CD4-positive, alpha-beta T cell treated with Interleukin-4 for 4 hours (primary cell): ENCODE measurements at places on chromosomes 11 and 22.

DNA sequence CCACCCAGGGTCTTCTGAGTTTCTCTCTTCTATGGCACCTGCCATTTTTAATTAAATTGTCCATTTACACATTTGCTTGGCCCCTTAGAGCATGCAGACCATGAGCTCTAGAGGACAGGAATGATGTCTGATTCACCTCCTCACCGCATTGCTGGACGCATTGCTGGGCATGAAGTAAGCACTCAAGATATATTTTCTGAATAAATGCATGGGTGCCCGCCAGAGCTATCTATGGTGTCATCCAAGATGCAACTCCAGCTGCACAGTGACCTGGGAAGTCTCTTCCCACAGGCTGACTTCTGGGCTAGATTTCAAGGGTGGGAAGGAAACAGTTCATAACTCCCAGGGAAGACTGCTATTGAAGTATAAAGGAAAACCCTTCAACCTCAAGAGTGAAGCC, 66.6 kb upstream of the ASPHD2 start:
- DNase-seq: no peak

GRCh38 chr11:13674799-13675509, 6.5 kb downstream of the FAR1 start:
- DNase-seq: no peak

- no peak for DNase-seq
These were observed 85.0 kb downstream of the LARGE1 start for GRCh38 chr22:33835265-33835664.

GRCh38 chr11:122187373-122188165, 71.6 kb upstream of the BLID start:
- DNase-seq: no peak

- no peak for DNase-seq
These were observed 9.7 kb upstream of the CCKBR start for GRCh38 chr11:6249770-6250555.

DNA sequence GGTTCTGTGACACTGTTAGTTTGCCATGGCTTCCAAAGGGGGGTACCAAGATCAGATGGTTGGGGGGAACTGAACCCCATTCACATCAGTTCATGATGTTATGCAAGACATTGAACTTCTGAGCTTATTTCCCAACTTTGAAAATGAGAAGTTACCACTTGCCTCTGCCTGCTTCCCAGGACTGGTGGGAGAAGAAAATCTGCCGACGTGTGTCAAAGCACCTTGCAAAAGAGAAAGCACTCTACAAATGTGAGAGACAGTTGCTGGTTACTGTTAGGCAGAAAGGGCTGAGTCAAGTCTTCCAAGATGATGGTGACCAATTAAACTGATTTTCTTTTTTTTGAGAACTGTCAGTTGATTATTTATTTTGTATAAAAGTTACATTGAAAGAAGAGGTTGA, 45.6 kb downstream of the SMCO4 start:
- DNase-seq: no peak

- DNase-seq: no peak
These were observed 148.1 kb downstream of the FBXO7 start for GRCh38 chr22:32622744-32623110.

GRCh38 chr11:134639586-134640330, 227.7 kb upstream of the B3GAT1 start:
- no peak for DNase-seq
